ENCODE measurements at places on chromosomes 4 and X.
A peak's percentile ranks its signal among the peaks of the same experiment; 100 is the strongest.

- DNase-seq = no peak
Measured at GRCh38 chr4:63583007-63583406, 826.2 kb downstream of the TECRL start.

GRCh38 chr4:16439768-16440167, 213.5 kb upstream of the TAPT1 start:
- peak; percentile 20 for DNase-seq

DNA sequence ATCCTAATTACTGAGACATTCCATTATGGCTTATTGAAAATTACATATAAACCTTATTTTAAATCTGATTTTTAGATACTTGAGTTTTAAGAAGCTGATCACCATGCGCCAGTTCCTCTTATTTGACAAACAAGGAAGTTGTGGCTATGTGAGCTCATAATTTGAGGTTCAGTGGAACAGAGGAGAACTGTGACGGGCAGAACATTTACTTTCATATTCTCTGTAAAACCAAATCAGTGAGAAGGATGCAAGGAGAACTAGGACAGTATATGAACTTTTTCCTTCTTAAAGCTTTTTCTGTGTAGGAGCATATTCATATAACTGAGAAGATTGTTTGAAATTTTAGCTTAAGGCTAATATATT, 25.3 kb downstream of the STIM2 start:
- DNase-seq = no peak

- DNase-seq = no peak
Measured at GRCh38 chrX:109958266-109958665, 44.6 kb upstream of the TMEM164 start.
